Vagina (tissue), 2 donors: ENCODE measurements at places on chromosomes 1 and 21.
A peak's percentile ranks its signal among the peaks of the same experiment; 100 is the strongest.

GRCh38 chr1:10152709-10153284, 57.6 kb upstream of the KIF1B start:
- no peak for DNase-seq

DNA sequence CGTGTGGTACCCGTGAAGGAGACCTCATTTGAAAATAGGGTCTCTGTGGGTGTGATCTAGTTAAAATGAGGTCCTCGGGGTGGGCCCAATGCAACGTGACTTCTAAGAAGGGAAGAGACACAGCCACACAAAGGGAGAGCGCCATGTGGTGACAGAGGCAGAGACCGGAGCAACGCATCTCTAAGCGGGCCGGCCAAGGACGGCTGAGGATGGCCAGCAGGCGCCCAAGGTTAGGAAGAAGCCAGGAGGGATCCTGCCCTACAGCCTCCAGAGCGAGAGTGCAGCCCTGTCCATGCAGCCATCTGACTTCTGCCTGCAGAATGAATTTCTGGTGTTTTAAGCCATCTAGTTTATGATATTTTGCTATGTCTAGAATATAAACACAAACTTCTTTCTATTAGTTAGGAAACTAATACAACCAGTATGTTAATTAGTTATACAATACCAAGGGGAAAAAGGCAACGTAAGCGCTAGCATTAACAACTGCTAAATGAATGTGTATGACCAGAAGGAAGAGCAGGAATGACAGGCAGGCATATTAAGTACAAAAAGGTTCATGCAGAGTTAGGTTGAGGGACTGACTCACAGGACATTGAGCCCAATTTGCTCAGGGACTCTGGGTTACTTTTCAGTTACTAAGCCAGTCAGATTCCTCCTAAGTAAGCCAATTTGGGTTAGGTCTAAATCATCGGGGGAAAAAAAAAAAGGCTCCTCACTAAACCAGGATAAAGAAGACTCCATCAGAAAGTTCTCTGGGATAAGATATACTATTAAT, 4.1 kb downstream of the CEP104 start:
- DNase-seq, result no peak

DNA sequence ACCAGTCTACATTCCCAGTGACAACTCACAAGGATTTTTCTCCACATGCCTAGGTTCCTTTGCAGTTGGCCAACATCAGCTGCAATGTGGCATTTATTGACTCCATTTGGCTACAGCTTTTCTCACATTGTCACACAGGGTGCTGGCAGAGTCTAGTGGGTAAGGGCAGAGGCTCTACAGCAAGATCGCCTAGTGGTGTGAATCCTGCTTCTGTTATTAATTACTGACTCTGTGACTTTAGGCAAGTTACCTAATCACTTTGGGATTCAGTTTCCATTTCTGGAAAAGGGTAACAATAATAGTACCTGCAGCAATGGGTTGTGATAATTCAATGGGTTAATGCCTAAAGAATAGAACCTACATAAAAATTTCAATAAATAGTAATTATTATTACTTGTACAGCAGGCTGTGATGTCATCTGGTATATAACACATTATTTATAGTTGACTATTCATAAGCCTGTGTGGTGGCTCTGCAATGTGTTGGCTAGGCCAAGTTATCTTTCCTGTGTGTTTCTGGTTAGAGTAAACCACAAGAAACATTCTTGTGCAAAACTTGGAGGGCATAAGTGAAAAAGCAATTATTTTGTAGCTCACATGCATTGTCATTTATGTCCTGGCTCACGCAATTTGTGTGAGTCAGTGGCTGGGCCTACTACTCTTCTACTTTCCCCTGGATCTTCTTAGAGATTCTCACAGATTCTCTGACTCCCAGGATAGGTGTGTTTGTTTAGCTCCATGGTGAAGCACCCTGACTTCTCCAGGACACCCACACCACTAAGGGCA, 59.5 kb downstream of the PTGS2 start:
- no peak for DNase-seq

DNA sequence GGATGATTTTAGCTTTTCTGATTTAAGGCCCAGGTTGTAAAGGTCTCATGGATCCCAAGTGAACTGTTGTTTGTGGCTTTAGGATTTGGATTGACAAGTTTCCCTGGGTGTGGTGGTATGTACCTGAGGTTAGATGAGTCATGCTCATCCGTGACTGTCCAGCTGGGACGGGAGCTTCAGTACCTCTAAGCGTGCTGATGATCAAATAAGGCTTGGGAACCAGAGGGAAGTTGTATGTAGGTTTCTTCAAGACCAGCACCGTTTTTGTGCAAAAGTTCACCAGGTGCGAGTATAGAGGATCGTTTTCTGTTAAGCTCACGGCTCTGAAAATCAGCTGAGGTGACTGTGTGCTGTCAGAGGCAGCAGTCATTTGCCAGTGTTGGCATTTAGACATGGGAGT, 19.8 kb downstream of the PLA2G2E start:
- DNase-seq, result no peak

GRCh38 chr1:88149686-88150085, 534.4 kb upstream of the PKN2 start:
- DNase-seq, result no peak

DNA sequence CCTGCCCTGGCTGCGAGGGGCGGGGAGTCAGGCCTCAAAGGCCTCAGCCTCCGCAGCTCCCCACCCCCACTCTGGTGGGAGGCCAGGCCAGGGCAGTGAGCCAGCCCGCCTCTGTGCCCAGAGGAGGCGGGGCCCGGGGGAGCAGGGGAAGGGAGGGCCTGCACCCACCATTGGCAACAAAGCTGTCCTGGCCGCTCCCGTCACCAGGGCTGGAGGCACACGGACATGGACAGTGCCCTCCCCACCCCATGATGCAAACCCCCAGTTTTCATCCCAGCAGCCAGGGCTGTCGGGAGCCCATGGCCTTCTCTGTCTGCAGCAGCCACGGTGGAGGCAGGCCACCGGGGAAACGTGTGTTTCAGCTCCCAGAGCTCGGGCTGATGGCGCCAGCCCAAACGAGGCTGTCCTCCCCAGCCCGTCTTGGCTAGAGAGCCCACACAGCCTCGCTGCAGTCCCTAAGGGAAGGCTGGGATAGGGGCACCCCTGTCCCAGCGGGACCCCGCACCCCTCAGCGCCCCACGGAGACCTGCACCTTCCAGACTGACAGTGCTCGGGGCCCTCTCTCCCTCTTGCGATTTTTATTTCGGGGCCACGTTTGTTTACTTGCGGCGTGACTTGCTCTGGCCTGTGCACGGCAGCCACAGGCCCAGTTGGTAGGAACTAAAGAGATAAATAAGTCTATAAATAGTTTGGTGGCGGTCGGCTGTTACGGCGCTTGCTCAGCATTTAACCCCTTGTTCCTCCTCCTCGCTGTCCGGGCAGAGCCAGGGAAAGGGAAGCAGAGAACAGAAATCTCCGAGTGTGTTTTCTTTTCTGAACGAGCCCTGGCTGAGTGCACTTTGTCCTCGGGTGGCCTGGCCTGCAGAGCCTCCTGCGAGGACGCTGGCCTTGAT, 101.8 kb downstream of the PRDM16 start:
- DNase-seq, result no peak

DNA sequence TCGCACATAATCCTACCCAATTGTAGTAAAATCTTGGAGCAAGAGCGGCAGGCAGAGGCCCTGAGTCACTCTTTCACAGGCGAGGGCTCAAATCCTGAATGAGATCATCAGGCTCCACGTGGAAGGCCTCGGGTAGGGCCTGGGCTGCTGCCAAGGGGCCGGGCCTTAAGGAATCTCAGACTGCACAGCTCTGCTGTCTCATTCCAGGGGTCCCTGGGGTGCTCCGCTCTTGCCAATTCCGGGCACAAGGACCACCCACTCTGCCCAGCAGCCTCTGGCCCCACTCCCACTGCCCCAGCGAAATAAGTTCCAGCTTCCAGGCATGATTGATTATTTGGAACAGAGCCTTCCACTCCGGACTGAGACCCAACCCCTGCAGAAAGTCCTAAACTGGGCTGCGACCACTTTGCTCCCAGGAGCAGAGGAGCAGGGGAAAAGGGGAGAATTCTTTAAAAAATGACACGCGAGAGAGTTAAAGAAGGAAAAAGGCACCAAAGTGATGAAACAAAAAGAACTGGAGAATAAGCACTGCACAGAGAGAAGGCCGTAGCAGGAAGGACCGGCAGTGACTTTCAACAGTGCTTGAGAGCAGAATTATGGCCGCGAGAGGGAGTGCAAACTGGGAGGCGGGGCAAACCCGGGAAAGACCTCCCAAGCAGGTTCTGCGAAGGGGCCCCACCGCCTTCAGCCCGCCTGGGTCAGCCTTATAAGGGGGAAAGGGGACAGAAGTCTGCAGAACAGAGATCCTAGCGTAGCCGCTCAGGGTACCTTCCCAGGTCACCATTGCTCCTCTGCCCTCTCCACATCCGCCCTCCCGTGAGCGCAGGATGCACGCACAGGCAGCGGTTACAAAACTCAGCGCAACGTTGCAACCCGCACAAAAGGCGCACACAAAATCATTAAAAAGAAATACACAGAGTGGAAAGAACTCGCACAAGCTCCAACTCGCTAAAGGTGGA, 2.0 kb downstream of the ADAMTS1 start:
- DNase-seq, result peak; percentile 98

DNA sequence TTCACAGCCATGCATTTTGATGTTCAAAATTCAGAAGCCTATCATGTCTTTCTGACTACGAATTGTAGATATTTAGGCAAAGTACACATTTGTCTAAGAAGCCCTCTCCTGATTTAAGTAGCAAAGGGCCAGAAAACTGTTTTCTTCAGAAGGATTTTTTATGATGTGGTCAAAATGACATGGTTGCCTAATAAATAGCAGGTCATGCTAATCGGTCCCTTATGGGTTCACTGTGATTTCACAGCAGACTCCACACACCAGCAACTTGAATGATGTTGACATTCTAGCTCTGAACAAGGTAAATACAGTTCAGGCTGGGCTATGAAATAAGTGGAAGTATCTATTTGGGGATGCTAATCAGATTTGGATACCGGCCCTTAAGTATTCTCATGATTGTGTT, 178.7 kb upstream of the DPYD start:
- no peak for DNase-seq

GRCh38 chr1:11345971-11346715, 73.1 kb downstream of the UBIAD1 start:
- no peak for DNase-seq

DNA sequence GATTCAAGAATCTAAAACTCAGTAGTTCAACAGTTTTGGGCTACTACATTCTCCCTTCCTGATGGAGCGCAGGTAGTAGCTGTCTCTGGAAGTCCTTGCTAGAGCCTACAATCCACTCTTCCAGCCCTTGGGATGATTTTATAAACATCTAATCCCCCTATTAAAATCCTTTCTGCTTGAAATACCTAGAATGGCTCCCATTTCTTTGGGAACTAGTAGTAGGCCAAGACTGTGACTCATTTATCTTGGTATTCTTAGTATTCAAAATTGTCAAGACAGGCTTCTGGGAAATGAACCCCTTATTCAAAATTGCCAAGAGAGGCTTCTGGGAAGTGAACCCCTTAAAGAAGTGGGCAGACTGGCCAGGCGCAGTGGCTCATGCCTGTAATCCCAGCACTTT, 142.5 kb upstream of the FGGY start:
- no peak for DNase-seq

DNA sequence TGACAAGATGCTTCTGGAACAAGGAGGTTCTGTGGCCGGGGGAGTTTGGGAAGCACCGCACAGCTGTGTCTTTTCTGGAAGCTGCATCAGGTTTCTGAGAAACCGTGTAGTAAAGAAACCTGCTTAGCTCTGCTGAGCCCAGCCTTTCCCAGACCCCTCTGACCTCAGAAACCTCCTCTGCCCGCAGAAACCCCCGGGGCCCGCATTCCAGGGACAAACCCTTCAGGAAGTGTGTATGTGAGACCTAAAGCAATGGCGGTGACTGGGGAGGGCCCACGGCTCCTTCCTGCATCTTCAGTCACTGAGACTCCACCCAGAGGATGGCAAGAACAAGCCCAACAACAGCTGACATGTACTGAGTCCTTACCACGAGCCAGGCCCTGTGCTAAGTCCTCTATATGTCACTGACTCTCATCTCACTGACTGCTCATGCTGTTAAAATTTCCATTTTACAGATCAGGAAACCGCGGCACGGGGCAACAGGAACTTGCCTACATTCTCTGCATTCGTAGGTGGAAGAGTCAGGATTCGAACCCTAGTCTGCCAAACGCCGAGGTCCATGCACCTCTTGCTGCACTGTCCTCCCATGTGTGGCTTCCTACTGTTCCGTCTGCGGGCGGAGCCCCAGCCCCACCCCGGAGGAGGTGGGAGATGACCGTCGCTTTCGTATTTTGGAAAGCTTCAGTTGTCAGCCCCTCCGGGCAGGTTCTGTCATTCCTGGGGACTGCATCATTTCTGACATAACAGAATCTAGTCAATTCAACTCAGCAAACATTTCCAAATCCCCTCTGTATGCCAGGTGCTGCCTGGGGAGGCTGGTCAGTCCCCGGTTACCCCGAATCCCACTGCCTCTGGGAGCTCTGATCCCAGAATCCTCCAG, 73.3 kb upstream of the KLHDC7A start:
- DNase-seq, result no peak

- DNase-seq, result no peak
Measured at GRCh38 chr1:113760102-113761080, 1.1 kb upstream of the PHTF1 start.

GRCh38 chr1:179856296-179856695, 21.3 kb downstream of the TOR1AIP2 start:
- DNase-seq, result no peak

DNA sequence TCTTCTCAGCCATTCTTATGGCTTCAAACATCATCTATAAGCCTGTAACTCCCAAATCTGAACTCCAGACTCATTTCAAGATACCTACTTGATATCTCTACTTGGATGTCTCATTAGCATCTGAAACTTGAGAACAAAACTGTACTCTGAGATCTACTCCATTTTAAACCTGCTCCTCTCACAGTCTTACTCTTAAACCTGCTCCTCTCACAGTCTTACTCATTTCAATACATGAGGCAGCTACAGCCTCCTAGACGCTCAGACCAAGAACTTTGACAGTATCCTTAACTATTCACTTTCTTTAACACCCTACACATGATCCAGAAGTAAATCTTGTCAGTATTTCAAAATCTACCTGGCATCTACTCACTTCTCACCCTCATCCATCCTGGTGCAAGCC, 54.3 kb downstream of the NBPF6 start:
- DNase-seq, result no peak

GRCh38 chr1:3631320-3632260, 6.8 kb downstream of the TPRG1L start:
- DNase-seq, result no peak

GRCh38 chr1:242634732-242635131, 110.2 kb upstream of the PLD5 start:
- no peak for DNase-seq
